ENCODE measurements at places on chromosomes 6 and 20.

DNA sequence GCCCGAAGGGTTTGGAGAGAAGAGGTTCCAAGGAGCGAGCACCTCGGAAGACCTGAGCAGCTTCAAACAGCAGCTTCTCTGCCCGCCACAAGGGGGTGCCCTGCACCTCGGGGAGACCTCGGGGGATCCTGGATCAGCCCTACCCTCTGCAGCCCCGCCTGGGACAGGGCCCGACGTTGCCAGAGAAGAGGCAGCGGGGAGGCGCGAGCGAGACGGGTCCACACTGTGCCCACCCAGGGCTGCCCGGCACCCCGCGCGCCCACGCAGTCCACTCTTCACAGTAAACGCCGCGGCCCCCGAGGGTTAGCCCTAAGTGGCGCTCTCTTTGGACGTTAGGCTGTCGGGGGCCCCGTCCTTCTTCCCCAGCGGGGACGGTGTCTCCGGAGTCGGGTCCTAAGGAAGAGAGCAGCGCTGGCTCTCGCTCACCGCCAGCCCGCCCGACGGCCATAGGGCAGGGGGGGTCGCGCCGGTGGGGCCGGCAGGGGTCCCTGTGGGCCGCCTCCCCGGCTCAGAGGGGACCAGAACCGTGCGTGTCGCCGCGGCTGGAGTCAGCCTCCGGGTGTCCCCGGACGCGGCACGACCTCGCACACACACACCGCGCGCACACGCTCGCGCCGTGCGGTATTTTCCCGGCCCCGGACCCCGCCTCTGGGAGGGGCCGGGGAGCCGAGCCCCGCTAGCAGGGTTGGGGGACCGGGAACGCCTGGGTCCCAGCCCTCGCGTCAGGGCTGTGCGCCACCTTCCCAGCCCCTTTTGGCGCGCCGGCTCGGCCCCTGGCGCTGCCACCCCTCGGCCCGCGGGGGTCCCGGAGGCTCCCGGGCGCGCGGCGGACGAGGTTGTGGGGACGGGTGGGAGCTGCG, 929 bp downstream of the CDH22 start:
- DNase-seq: peak; percentile 85

DNA sequence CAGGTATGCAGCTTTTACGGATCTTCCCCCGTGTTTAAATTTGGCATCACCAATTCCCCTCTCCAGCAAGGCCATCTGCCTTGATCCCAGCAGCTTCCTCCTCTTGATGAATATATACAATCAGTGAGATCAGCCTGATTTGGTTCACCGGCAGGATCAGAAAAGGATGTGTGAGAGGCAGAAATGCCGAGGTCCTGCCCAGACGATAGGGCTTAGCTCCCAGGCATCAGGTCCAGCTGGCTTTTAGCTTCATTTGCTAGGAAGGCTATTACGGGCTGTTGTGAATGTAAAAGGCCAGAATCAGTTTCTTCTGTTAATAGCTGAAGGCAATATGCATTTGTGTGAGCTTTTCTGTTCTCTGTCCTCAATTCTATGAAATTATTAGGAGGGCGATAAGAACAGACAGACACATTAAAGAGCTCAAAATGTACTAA, 372.8 kb downstream of the BTBD9 start:
- DNase-seq: no peak

DNA sequence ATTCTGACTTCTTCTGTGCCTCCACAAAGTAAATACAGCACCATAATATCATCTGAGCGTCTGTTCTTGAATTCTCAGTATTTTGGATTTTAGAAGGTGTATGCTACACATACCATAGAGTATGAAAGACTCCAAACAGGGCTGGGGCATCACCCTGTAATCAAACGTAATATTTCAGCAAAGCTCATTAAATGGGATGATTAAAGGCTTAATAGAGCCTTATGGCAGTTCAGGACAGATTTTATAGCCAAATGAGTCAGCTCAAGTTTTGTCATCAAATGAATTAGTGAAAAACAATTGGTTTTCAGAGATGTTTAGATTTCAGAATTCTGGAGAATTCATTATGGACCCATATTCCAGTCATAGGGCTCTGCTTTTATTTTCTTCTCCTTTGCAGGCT, 68.9 kb downstream of the TULP4 start:
- no peak for DNase-seq

GRCh38 chr6:153083869-153084268, 47.2 kb downstream of the RGS17 start:
- DNase-seq: no peak

DNA sequence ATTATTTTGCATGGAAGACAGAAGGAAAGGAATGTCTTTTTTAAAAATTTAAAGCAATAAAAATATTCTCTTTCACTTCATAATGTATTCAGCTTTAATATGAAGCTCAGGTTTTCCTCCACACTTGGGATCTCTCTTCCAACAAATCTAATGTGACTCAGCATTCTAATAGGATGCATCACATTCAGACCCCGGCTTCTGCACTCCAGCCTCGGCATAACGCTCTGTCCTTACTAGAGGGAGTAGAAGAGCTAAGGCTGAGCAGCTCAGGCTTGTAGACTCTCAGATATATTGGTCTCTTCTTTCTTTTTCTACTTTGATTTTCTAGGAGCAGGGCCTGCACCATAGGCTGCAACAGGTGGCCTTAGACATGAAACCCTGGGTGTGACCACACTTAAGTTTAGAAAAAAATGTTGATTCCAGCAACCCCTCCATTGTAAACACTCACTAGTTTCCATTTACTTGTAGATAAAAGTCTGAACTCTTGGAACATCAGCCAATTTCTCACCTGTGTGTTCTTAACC, 161.7 kb downstream of the PAK5 start:
- DNase-seq: no peak

DNA sequence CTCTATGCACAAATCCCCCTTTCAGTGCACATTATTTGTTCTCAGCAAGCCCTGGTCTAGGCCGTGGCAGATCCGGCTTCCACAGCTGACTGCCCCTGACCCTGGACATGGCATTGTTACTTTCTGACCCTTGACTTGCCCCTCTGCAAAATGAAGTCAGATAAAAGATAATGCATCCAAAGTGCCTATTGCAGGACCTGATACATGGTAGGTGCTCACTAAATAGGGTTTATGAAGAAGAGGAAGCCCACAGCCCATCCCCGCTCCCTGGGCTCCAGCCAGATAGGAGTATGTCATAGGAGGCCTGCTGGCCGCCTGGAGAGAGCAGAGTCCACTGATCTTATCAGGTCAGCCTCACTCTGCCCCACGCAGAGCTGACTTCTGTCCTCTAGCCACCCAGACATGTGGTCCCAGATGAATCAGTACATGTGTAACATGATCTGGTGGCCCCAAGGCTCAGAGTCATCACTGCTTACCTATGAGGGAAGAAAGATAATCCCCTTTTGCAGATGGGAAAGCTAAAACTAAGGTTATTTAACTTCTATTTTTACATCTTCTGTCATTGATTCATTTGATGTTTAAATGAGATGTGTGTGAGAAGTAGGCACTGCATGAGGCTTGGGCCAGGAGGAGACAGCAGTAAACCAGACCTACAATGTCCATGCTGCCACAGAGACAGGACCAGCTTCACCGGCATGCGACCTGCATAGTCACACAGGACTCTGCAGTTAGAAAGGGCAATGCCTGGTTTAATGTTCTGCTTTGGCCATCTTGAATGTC, 20.4 kb downstream of the MAFB start:
- peak; percentile 40 for DNase-seq

- DNase-seq: no peak
These were observed 58.0 kb downstream of the SULF2 start for GRCh38 chr20:47727170-47727880.

DNA sequence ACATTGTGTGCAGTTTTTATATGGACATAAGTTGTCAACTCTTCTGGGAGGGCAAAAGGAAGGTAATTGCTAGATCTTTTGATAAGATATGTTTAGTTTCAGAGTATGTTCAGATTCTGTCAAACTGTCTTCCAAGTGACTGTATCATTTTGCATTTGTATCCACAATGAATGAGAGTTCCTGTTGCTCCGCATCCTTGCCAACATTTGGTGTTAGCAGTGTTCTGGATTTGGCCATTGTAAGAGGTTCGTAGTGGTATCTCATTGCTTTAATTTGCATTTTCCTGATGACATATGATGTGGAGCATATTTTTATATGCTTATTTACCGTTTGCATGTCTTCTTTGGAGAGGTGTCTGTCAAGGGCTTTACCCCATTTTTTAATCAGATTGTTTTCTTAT, 150.2 kb downstream of the CDKAL1 start:
- no peak for DNase-seq

DNA sequence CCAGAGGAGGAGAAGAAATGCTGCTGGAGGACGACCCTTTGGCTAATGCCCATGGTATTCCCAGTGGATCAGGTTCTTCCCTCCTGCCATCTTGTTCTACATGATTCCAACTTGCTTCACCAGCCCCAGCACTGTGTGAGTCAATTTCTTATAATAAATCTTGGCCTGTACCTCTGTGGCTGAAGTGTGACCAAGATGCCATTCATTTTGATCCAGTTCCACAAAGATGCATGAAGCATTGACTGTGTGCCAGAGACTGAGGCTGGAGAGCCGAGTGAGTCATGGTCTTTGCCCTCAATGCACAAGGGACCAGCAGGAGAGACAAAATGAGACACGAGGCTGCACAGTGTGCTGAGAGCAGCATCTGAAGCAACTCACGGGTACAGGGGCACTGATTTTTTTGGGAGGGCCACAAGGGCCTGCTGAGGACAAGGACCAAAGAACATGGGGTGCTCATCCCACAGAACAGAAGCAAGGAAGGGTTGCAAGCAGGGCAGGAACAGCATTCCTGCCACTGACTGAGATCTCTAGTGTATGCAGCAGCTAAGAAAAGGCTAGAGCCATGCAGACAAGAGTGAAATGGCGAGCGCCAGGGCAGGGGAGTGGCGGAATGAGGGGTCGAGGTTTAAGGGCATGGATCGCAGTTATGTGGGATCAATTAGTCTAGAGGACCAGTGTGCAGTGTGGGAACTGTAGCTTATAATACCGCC, 207.0 kb downstream of the THBS2 start:
- DNase-seq: no peak

GRCh38 chr20:37902504-37903313, at the start of gene VSTM2L:
Gene VSTM2L, plus strand, starts transcription at chr20:37903127. Its CDS starts 224 bp downstream, at chr20:37903351.
- peak; percentile 55 for DNase-seq

DNA sequence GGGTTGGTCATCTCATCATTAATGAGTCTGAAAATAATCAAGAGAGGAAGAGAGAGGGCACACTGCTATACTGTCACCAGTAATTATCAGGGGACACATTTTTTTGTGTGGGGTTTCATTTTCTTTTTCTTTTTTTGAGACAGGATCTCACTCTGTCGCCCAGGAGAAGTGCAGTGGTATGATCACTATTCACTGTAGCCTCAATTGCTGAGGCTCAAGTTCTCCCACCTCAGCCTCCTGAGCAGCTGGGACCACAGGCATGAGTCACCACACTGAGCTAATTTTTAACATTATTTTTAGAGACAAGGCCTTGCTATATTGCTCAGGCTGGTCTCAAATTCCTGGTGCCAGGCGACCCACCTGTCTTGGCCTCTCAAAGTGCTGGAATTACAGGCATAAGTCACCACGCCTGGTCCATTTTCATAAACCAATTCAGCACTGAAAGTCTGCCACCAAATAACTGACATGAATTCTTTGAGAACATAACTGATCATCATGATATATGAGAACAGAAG, 43.3 kb downstream of the EPHA7 start:
- DNase-seq: no peak

GRCh38 chr6:127182501-127182900, 64.0 kb downstream of the RSPO3 start:
- DNase-seq: no peak

- DNase-seq: no peak
These were observed 287.1 kb downstream of the BTBD9 start for GRCh38 chr6:38352636-38353035.

GRCh38 chr6:119517428-119517827, 167.9 kb upstream of the MAN1A1 start:
- no peak for DNase-seq

DNA sequence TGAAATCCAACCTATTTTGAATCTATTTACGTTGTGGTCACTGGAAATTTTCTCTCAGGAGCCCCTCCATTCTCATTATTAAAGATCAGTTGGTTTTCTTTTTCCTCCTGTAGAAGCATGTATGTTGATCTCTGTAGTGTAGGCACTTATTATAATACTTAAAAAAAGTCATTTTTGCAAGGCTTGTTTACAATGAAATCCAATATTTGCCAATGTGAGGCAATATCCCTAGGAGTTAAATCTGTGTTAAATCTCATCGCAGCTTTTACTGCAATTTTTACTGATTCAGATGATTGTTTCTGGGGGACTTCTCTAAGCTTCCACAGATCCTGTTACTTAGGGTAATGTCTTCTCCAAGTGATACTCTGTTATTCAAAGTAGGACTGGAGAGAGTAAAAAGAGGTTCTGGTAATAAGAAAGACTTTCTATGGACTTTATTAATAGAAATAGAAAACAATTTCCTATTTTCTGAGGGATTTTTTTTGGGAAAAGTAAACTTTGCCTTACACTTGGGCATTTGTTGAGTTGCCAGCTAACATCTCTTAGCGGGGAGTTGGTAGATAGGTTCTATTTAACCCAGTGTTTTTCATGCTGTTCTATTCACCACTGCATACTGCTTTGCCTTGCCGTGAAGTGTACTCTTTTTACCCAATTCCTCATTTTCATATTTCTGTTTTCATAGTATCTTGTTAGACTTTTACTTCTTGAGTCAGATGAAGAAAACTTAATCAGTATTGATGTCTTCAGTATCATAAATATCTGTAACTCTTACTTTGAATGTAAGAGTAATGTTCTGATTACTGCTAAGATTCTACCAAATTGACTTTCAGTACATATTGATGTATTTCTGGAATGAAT, 48.6 kb downstream of the CDKAL1 start:
- no peak for DNase-seq

GRCh38 chr20:19205981-19206396, 6.5 kb upstream of the SLC24A3 start:
- DNase-seq: peak; percentile 62

GRCh38 chr20:62843656-62844055, 18.0 kb downstream of the TCFL5 start:
- DNase-seq: no peak

GRCh38 chr6:160222491-160222890, 36.1 kb downstream of the SLC22A2 start:
- no peak for DNase-seq

GRCh38 chr6:6543181-6543879, 45.2 kb upstream of the LY86 start:
- DNase-seq: no peak

DNA sequence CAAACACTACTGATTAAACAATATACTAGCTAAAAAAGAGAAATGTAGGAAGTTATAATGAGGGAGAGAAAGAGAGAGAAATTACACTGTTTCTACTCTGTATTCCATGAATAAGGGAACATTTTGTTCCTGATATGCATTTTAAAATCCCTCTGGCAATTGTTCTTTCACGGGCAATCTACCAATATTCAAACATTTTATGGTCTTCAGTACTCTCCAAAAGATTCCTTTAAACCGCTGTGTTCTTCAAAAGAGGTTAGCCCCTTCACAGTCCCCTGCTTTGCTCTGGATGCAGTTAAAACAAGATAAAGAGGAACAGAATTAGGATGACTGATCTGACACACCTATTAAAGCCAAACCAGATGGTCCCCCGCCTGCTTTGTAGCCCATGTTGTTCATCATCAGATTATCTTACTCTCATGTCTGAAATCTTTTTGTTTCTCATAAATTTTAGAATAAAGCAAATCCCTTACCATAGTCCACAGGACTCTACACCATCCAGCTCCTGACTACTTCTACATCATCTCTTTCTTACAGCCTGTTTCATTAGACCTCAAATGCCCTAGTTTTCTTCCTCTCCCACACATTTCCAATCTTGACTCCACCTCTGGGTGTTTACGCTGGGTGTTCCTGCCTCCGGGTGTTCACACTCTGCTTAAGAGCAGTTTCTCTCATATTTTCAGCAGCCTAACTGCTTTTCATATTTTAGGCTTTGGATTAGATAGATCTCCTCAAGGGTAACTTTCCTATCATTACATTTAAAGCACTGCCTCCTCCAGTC, 399.7 kb downstream of the COL12A1 start:
- DNase-seq: no peak

- DNase-seq: no peak
These were observed 13.7 kb downstream of the PXT1 start for GRCh38 chr6:36428911-36429310.
